ENCODE measurements at places on chromosomes 5 and 9.

DNA sequence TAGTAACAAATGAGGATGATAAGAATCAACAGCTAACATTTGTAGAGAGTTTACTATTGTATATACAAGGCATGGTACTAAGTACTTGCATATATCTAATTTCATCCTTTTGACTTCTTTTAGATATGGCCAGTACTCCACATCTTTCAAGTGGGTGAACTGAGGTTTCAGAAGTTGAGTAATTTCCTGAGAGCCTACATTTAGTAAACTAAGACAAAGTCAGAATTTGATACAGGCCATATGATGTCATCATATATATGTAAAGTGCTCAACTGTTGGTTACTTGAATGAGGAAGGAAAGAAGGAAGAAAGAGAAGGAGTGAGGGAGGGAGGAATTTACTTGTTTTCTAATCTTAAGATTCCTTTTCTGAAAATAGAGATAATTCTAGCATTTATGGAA, 52.8 kb downstream of the GRIA1 start:
- no peak for DNase-seq

- DNase-seq, result no peak
Observed at GRCh38 chr5:180865981-180866695, 5.1 kb upstream of the ZFP62 start.

DNA sequence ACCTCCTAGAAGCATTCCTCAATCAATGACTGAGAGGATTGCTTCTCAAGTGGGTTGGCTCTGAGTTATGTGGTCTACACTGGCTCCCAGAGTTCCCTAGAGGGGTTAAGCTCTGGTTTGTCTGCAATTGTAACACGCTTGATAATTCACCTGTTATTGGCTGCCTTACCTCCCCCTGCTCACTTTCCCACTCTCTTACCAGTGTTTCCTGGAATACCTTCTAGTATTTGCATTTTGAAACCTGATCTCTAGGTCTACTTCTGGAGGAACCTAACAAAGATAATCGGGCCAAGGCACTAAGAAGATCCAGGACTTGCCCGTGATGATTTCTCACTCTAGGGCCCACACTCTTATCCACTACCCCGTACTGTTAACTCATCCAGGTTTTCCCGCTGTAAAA, 110.1 kb upstream of the MAP3K1 start:
- DNase-seq, result no peak

- no peak for DNase-seq
Observed at GRCh38 chr5:88667496-88668201, 215.3 kb downstream of the MEF2C start.

- no peak for DNase-seq
Observed at GRCh38 chr9:129497005-129497812, 123.7 kb downstream of the C9orf50 start.

GRCh38 chr9:73981405-73981804, 515.7 kb upstream of the RORB start:
- no peak for DNase-seq

- DNase-seq, result peak; percentile 70
Observed at GRCh38 chr5:179060116-179061008, at the start of gene ZNF354C. ZNF354C (plus strand) TSS chr5:179060373; CDS start chr5:179062069, 1,696 bp downstream.

DNA sequence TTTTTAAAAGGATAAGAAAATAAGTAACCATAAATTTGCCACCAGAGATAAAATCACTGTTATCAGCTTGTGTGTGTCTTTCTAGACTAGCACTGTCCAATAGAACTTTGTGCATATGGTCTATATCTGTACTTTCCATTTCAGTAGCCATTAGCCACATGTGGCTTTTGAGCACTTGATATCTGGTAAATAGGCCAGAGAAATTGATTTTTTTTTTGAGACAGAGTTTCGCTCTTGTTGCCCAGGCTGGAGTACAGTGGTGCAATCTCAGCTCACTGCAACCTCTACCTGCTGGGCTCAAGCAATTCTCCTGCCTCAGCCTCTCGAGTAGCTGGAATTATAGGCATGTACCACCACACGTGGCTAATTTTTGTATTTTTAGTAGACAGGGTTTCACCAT, 17.8 kb downstream of the RBM27 start:
- no peak for DNase-seq

DNA sequence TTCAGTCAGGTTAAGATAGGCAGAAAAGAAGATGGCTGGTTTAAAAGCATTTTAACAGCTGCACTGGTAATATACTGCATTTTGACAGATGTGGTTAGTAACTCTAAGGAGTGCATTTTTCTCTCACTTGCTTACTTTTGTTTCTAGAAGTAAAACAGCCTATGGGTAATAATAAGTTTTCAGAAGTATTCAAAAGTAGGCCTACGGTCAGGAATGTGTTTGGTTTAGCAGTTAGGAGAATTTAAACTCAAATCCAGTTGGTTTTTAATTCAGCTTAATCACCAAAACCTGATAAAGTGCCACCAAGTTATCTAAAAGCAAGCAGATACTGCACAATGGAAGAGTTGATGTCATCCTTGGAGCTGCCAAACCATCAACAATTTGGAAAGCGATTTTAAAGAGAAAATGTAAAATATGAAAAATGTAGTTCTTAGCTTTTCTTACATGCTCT, 160.3 kb downstream of the ARSB start:
- no peak for DNase-seq

DNA sequence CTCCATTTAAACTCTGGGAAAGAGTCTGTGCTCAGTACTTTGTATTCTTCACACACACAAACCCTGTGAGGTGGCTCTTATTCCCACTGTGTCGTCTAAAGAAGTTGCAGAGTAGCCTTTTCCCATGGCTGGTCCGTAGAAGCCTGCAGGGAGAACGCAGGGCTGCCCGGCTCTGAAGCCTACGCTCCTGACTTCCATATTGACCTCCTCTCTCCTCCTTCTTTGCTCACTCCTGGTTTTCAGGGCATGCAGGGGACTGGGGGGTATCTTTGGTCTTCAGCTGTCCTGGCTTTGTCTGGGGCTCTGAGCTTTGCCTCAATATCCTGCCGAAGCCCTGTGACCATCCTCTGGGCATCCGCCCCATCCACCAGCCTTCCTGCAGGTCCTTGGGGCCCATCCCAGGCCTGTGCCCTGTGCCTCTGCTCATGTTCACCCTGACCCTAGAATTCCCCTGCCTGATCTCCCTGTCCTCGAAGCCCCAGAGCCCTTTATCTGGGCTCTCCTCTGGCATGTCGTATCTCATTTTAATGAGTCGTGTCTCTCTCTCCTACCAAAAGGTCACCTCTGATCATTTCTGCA, 83.8 kb upstream of the FSTL4 start:
- no peak for DNase-seq

- DNase-seq, result no peak
Observed at GRCh38 chr5:57383093-57383861, 99.3 kb downstream of the ACTBL2 start.

DNA sequence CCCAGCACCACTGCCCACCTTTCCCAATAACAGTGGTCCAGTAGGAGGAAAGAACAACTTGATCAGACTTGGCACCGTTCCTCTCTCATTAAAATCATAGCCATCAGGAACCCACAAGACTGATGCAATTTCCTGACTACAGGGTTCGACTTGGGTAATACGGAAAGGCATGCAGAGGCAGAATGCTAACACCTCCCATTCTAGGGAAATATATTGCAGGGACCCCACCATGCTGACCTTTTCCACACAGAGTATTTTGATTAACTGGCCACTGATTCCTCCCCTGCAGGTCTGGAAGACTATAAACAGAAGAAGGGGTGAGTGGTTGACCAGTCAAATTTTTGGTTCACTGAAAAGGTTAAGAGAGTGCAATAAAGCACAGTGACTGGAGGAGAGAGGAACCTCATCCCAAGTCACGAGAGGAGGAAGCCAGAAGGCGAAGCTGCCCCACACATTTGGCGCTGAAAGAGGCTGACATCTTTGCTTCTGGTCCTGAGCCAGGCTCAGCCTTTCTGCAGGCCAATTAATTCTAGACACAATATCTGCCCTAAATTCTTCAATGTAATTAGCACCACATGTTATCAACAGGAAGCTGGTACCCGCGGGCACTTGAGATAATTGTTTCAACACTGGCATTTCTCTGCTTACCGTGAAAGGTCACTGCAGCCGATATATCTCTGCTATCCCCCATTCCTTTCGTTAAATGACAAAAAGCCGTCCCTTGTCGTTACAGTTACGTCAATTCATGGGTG, 64.7 kb upstream of the SPOCK1 start:
- DNase-seq, result no peak

DNA sequence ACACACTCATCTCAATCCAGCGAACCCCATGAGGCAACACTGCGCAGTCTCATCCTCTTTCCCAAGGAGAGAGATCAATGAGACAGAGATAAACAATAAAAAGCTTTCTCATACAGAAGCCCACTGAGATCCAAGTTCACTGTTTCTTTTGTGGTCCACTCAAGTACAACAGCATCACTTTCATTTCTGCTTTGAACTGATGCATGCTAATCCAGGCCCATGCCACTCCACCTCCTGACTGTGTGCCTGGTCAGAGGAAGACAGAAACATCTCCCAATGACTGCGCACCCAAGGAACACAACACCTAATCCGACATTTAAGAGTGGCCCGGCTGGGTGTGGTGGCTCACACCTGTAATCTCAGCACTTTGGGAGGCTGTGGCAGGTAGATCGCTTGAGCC, 104.0 kb downstream of the SERINC5 start:
- DNase-seq, result no peak

GRCh38 chr9:111599955-111600343, 502 bp upstream of the PTGR1 start:
- no peak for DNase-seq
